CD4-positive, alpha-beta T cell treated with Interferon gamma for 1 hour (primary cell): ENCODE measurements at places on chromosomes 5 and 9.

GRCh38 chr5:14038341-14038959 is 94.0 kb upstream of the DNAH5 start:
- no peak for DNase-seq

DNA sequence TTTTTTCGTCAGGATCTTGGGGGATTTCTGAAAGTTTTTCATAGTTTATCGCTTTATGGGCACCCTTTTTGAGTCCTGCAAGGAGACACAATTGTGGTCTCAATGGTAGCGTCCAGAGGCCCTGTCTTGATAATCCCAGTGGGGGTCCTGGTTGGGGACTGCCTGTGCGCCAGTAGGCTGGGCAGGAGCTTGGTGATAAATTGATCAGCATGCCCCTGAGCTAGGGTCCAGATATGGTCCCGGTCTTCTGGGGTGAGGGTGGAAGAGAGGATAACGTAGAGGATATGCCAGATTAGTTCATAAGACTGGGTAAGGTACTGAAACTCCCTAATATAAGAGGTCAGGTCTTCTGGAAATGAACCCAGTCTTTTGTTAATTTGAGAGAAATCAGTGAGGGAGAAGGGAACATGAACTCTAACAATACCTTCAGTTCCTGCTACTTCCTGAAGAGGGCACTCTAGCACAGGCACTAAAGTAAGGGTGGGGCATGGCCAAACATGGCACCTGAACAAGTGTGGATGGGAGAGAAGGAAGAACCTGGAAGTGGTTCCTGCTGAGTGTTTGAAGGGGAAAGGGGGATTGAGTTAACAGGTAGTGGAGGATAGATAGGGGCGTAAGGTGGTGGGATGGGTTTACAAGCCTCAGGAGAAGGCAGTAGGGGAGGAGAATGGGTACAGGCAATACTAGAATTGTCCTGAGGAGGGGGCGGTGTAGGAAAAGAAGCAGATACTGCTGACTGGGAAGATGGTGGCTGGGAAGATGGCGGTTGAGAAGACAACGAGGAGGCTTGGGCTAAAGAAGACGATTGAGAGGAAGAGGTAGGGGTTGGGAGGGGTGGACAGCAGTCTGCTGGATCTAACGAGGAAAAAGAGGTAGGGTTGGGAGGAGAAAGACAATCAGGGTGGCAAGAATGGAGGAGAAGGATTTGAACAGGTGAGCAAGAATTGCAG is 33.8 kb upstream of the ANXA2R start:
- DNase-seq, result peak; percentile 43

DNA sequence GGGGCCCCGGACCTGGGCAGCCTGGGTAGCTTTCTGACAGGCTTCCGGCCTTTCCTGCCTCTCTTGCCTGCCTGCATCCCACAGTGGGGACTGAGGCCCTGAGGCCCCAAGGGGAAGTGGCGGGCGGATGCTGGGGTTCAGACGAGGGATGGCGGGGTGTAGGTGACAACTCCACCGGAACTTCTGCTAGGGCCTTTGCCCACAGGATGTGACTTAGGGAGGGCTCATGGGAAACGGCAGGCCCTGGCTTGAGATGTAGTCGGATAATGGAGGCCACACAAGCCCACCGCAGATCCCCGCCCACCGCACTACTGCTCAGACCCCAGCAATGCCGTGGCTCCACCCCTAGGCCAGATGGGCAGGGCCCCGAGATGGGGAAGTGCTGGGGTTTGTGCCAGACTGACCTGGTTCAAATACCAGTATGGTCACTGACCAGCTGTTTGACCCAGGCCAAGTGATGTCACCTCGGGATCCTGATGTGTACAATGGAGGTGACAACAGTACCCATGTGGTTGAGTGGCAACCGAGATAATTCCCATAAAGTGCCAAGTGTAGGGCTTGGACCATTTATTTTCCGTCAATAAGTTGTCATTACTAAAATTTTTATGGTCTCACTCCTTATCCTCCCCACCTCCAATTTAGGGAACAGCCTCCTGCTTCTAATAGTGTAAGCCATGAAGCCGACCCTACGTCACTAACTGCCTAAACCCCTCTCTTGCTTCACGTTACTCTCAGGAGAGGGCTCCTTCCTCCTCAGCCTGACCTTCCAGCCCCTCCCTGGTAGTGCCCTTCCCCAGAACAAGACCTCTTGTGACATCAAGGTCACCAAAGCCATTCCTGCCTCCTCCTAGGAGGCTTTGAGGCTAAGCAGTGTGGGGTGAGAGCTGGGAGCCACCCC is 2.5 kb upstream of the CDK9 start:
- peak; percentile 88 for DNase-seq

DNA sequence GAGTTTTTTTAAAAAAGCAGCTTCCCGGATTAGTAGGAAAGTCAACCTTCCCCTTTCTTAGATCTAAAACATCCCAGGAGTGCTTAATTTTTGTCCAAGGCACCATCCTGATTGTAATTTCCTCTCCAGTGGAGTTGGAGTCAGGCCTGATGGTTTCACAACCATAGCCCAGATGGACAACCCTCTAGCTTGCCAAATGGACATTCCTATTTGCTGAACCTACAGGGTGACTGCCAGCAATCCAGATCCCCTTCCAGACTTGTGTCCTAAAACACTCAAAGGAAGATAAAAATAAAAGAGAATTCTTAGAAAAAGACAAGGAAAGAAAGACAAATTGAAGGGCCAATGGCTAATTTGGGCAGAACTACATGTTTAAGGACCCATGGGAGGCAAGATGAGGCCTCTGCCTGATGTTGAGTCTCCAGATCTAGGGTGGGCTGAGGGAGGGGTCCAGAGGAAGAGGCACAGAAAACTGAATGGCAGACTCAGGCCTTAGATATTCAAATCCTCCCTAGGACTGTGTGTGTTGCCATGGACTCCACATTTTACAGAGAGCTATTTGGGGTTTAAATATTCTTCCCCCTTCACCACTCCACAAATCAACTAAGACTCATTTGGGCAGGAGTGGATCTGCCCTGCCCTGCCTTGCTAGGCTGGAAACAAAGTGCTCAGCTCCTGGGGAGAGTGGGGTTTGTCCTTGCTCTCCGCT is 38.5 kb upstream of the SLC44A1 start:
- no peak for DNase-seq

DNA sequence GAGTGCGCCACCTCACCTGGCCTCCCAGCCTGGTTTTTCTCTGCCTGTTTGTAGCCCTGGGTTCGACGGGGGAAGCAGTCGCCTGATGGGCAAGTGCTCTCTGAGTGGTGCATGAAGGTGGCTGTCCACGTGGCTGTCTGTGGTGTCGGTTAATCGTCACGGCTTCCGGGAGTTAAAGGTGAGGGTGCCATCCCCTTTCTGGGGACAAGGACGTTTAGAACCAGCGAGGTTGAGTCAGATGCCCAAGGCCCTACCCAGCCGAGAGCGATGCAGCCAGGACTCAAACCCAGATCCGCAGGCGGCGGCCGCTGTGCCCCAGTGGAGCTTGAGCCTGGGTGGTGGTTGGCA is 47.7 kb downstream of the RXRA start:
- no peak for DNase-seq

- no peak for DNase-seq
These were observed 80.7 kb downstream of the PTPDC1 start for GRCh38 chr9:94164806-94165549.

- DNase-seq, result no peak
These were observed 198.2 kb upstream of the SEMA6A start for GRCh38 chr5:116772806-116773205.

DNA sequence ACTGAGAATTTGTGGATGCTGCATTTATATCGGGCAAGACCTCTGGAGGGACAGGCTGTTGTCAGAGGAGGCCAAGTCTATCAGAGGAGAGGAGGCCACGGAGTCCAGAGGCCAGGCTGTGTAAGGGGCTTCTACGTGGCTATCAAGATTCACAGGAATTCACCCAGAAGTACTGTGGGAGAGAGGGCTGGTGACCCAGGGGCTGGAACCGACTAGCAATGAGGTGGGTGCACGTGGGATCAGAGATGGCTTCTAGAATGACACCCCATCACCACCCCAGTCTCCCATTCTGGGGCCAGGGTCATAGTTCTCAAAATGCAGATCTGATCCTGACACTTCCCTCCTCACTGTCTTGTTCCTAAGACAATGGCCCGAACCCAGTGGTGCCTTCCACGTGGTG is 61.2 kb upstream of the PHYKPL start:
- DNase-seq, result no peak

- no peak for DNase-seq
These were observed 49.4 kb upstream of the COL5A1 start for GRCh38 chr9:134592018-134592818.

GRCh38 chr5:147448766-147449165 is 61.1 kb downstream of the DPYSL3 start:
- DNase-seq, result no peak

GRCh38 chr5:66739021-66739420 is 142.8 kb downstream of the MAST4 start:
- no peak for DNase-seq

DNA sequence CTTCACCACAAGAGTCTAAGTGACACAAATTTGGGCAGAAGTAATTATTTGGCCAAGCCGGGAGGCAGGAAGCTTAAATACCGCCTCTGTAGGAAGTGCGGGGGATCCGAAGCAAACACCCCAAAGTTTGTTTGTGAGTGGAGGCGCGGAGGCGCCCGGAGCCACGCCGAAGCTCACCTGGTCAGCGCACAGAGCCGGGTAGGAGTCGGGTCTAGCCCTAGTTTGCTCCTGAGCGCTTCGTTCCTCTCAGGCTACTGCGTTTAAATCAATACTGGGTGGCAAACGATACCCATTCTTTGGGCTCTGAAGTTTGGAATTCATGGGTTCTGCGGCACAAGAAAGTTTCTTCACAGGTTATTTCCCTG is 855 bp downstream of the MCC start:
- no peak for DNase-seq

- DNase-seq, result no peak
These were observed 166.4 kb upstream of the MVB12B start for GRCh38 chr9:126160067-126160853.

- no peak for DNase-seq
These were observed 60.8 kb downstream of the HINT1 start for GRCh38 chr5:131104169-131104808.

GRCh38 chr9:68704814-68705530 is at the start of gene PIP5K1B:
Gene PIP5K1B (plus strand): TSS chr9:68705240. CDS start chr9:68822615, 117,375 bp downstream.
- DNase-seq, result peak; percentile 72

GRCh38 chr5:34488984-34489383 is 167.1 kb upstream of the RAI14 start:
- DNase-seq, result no peak

GRCh38 chr9:18596920-18597319 is 123.0 kb downstream of the ADAMTSL1 start:
- no peak for DNase-seq

DNA sequence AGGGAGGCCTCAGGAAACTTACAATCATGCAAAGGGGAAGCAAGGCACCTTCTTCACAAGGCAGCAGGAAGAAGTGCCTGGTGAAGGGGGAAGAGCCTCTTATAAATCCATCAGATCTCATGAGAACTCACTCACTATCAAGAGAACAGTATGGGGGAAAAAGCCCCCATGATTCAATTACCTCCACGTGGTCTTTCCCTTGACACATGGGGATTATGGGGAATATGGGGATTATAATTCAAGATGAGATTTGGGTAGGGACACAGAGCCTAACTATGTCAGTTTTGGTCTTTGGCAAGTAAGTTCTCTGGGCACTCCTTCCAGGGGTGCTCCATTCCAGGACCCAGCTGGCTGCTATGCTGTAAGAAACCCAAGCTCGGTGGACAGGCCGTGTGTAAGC is 275.3 kb upstream of the TUT7 start:
- DNase-seq, result no peak

DNA sequence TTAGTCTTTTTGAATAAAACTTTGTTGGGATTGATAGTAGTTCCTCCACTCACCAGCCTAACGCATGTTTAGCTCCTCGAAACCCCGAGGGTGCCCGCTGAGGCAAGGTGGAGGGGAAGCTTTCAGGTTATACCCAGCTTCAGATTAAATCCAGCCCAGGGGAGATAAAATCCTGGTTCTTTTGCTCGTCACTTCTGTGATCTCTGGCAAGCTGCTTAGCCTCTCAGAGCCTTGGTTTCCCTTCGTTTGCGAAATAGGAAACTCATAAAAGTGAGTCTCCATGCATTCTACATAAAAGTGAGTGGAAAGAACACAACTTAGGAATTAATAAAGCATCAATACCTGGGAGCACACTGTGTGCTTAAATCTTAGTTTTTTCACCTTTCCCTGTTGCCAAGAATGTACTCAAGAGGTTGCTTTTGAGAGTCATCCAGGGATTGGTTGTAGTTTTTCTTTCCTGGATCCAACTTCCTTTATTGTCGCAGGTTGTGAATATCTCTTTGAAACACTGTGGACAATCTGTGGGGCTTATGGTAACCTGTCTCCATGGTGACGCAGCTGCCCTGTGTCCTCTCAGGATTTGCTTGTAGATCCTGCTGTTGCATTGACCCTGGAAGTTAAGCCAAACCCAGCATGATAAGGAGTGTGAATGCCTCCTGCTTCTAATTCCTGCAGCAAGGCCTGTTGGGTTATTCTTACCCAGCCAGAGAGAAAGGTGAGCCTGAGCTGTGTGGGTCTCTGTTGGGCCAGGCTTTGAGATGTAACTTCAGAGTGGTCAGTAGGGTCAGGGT is 2.0 kb downstream of the GALNT12 start:
- DNase-seq, result no peak

GRCh38 chr5:5290674-5291334 is 131.7 kb upstream of the ICE1 start:
- DNase-seq, result no peak

DNA sequence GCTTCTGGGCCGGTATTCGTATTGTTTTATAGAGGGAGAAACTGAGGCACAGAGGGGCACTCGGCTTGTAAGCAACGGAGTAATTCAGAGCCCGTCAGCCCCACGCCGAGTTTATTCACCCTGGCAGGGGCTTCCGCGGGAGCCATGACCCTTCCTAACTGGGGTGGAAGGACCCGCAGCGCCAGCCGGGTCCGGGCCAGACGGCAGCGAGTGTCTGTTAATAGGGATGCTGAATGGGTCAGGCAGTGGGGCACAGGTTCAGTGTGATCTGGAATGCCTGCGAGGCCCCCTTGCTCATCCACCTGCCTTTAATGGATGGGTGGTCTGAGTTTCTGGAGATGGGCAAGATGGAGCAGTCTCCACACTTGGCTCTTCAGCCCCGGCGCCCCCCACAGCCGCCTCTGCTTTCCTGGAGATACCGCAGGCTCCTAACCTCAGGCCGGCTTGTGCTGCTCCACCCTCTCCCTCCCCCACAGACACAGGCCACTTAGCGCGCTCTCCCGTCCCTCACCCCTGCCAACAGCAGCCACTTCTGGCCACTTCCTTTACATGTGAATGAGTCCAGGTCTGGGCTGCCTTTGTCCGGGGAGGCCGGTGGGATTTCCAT is 147.1 kb downstream of the ERCC6L2 start:
- no peak for DNase-seq

GRCh38 chr5:158463938-158464337 is 605.0 kb upstream of the CLINT1 start:
- DNase-seq, result no peak

GRCh38 chr5:143056792-143057579 is 286.8 kb downstream of the ARHGAP26 start:
- no peak for DNase-seq
